Tibial nerve (tissue), 4 donors: ENCODE measurements at places on chromosomes 5 and 9. TPM values are rescaled to one million over a fixed set of nuclear protein-coding genes. Genes with fewer than 3 reads are reported as not detected.

KIF4B gene
- total RNA-seq: not detected

TSSK1B gene
- total RNA-seq: 0.90 TPM

SLC34A3 gene
- not detected for total RNA-seq

PCDHA10 gene
- 4.4 TPM for total RNA-seq

SLC36A3 gene
- total RNA-seq: not detected

BSPRY gene
- 0.59 TPM for total RNA-seq

SLCO6A1 gene
- total RNA-seq: not detected

GSN gene
- total RNA-seq: 1,899 TPM

MEGF10 gene
- total RNA-seq: 1.7 TPM

SLC23A1 gene
- total RNA-seq: not detected

SRA1 gene
- 16.6 TPM for total RNA-seq

BTF3 gene
- total RNA-seq: 435 TPM

DNAH5 gene
- 0.21 TPM for total RNA-seq

ADRB2 gene
- total RNA-seq: 7.2 TPM

ERCC8 gene
- 10.5 TPM for total RNA-seq

TAF11L7 gene
- total RNA-seq: not detected

SPATA31E1 gene
- not detected for total RNA-seq

RACK1 gene
- total RNA-seq: 1,729 TPM

RMRP gene
- 2,915 TPM for total RNA-seq

OR1L8 gene
- 0.66 TPM for total RNA-seq

TXNDC8 gene
- not detected for total RNA-seq

ITGA2 gene
- 6.1 TPM for total RNA-seq

SHOC1 gene
- total RNA-seq: not detected

SLC25A2 gene
- not detected for total RNA-seq

PCDHGA2 gene
- 20.4 TPM for total RNA-seq

PCDHGB3 gene
- 10.7 TPM for total RNA-seq
